ENCODE measurements at places on chromosomes 16 and 17.

DNA sequence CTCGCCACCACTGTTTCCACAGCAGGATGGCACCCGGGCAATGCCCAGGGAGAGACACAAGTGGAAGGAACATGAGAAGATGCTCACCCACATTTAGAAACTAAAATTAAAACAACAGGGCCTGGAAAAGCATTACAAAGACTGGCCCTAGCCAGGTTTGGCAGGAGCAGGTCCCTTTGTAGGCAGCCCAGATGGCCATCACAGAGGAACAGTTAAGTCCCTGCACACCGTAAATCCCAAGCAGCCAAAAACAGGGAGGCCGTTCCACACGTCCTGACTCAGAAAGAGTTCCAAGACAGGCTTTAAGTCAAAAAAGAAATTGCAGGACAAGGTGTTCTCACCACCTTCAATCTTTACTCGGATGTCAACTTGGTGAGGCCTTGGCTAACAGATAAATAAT, 127.1 kb downstream of the DYNLRB2 start:
- DNase-seq: no peak

DNA sequence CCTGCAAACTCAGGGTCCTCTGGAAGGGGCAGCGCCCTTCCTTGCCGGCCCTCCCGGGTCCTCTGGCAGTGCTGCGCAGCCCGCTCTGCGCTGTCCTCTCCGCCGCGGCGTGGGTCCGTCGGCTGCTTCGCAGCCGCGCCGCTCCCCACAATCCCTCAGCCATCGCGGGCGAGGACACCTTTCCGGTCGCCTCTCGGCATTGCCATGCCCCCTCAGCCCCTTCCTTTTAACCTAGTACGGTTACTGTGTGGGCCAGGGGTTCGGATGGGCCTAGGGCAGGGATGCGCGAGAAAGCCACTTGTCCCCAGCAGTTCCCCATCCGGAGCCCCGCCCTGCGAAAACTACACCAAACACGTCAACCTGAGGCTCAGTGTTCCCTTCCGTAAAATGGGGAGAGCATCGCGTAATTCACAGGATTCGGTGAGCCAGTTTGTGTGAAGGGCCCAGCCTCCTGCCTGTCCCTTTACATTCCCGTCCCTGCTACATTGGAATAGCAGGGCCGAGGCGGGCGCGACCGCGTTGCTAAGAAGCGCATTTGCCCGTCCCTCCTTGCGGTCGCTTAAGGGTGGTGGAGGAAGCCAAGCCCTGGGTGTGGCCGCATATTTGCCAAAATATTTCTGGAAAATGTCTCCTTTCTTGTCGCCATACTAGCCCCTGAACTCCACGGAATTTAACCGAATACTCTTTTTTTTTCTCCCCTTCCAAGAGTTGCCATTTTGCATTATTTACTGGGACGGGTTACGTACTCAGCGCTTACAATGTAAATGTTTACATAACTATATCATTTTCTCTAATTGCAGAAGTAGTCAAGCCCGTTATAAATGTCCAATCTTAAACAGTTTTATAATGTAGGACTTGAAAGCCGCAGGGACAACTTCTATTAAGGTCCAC, 13.2 kb downstream of the COPZ2 start:
- peak; percentile 47 for DNase-seq

- no peak for DNase-seq
Measured at GRCh38 chr17:79668344-79669250, 57.7 kb upstream of the RBFOX3 start.

DNA sequence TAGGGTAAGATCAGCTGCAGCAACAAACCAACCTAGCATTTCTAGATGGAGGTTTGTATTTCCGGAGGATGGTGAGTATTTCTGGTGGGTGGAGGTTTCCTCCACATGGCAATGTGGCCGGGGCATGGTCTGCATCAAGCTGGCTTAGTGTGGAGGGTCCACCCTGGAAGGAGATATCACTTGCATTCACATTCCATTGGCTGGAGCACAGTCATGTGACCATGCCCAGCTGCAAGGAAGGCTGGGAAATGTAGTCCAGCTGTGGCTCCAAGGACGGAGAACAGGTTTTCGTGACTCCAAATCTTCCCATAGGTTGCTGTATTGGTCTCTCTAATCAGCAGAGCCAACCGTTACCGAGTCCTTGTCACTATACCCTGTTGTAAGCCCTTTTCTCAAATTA, 68.7 kb downstream of the RAI1 start:
- no peak for DNase-seq

DNA sequence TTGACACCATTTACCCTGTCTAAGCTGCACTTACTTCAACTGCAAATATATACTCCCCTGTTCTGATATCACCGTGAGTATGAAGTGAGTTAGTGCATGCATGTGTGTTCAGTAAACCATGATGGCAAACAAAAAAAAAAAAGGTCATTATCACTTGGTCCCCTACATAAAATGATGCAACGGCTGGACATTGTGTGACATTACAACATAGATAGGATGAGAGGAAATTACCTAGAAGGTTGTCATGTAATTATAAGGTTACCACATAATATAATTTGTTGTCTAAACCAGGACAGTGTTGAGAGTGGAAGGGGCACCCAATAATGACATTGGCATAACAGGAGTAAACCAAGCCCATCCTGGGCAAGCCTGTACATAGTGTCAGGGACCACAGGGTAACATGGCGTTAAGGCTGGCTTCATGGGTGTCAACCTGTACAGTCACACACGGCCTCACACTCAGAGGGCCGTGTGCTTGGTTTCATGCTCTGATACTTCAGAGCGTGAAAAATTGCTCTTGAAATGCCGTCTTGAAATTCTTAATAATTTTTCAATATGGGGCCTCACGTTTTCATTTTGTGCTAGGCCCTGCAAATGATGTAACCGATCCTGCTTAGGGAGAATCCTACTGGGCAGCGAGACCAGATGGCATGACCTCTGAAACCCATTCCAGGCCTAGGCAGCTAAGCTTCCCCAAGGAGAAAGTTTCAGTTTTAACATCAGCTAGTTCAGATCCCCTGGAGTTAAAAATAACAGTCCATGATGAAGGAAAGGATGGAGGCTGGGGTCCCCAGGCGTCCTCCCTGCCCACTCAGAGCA, 106.1 kb downstream of the AXIN2 start:
- no peak for DNase-seq

DNA sequence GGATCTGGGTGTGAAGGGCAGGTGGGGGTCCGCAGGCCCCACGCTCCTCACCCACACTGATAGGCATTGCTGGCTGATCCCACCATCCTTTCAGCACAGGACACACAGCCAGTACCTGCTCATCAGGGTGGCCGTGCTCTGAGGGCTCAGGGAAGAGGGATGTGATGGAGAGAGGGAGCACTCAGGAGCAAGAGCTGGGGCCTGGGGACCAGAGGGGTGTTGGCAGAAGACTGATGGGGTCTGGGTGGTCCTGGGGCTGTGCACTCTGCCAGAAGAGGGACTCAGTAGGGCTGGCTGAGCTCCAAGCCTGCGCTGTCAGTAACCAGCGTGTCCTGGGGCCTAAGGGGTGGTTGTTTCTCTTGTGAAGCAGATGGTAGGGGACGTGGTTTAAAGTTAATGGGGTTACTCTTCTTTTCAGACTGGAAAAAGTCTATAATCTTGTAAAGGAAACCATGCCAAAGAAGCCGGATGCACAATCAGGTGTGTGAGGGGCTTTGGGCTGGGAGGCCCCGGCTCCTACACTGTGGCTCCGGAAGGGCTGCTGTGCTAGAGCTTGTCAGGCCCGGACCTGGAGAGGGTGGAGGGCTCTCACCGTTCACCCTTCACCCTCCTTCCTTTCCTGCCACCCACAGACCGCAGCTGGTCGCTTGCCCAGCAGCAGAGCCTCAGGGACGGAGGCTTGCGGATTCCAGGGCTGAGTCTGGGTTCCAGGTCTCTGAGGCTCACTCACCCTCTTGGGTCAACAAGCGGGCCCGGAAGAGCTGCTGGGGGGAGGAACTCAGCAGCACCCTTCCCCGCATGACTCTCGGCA, 27.8 kb downstream of the POLR3E start:
- DNase-seq: no peak

DNA sequence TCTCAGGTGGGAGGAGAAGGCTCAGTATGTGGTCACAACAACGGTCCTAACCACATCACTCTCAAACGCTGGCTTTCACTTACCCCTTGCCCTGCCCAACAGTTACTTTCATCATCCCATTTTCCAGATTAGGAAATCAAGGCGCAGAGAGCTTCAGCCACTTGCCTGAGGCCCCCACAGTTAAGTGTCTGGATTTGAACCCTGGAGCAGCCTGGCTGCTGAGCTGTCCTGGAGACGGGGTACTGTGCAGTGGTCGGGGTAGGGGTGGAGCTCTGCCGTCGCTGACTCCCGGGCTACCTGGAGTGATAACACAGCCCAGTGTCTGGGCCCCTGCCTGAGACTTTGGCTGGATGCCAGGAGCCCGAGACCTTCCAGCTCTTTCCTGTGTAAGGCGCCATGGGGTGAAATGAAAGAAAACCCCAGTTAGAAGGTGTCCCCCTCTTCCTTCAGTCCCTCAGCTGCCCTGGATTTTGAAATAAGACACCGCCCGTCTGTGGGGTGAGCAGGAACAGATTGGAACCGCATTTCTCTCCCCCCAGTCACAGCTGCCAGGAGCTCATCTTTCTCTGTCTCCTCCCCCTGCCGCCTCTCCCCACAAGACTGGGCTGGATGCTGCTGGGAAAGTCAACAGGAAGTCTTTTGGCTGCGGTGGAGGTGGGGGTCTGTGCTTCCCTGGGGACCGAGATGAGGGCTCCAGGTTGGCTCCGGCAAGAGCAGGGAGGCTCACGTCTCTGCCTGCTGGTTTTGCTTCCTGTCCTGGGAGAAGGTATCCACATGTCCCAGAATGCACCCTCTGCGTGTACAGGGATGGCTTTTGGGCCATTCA, 280.2 kb downstream of the SEC14L1 start:
- DNase-seq: peak; percentile 96

DNA sequence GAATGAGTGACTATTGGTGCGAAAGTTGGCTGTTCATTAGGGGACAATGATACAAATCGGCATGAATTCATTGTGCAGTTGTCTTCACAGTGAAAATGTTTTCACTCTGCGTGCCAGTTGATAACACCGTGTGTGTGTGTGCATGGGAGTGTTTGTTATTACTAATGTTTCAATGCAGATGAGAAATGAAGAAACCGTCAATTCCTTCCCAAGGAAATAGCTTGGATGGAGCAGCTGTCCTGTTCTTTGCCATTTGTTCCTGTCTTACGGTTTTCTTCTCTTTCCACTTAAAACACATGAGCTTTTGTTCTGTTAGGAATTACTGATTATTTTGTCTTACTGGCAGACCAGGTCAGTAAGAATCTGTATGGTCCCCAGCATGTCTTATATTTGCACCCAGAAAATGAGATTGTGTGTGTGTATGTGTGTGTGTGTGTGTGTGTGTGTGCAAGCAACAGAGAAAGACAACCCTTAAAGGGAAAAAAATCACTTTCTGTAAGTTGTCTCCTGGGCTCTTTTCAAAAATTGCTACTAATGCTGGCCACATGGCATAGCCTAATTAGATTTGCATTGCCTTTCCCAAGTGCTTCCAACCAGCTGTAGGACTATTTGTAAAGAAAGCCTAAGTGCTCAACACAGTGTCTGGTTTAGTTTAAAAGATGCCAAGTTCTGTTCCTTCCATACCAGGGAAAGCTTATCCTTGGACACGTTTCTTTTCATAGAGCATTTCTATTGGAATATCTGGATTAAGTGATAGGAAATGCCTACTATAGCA, 23.8 kb downstream of the SHISA9 start:
- no peak for DNase-seq

DNA sequence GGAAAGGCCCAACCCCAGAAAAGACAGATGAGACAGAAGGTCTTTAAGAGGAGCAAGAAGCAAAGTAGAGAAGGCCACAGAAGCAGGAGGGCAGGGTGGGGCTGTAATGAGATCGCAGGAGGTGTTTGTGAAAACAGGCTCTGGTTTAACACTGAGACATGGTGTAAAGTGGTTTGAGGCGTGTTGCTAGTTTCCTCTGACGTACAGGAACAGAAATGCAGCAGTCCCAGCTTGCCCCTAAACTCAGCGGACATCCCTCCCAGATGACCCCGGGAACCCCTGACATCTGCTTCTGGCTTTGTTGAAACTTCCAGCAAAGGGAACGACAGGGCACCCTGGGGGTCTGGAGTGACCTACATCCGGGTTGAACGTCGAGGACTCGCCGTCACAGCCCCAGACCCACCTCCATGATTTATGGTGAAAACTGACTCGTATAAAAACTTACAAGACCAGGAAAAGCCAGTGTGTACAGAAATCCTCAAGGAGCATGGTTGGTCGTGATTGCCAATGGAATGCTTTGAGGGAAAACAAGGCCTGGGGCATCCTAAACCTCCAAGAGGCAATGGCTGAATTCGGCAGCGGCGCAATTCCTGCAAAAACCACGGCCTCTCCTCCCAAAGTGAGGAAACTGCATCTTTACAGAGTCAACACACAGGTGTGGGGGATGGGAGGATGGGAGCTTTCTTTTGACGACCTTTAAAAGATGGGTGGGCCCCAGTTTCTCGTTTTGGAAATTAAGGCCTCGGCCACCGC, 25.8 kb downstream of the LITAF start:
- DNase-seq: no peak

- DNase-seq: peak; percentile 12
Measured at GRCh38 chr17:49694847-49695697, 12.7 kb downstream of the SLC35B1 start.

GRCh38 chr16:87216148-87216840, 100.9 kb downstream of the C16orf95 start:
- no peak for DNase-seq

DNA sequence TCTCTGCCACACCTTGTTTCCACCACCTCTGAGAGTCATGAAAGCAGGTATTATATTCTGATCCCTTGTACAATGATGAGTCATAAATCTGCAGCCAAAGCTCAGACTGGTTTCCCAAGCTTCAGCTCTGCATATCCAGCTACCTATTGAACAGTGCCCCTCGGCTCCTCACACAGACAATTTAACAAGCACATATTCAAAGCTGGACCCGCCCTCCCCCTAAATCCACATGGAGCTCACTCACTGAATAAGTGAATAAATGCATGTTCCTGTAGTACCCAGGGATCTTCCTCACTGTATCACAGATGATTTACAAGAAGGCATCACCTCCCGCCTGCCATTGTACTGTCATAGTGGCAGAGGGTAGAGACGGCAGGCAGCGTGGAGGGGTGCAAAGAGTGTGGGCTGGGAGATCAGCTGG, 516.4 kb downstream of the GRIN2A start:
- peak; percentile 77 for DNase-seq

GRCh38 chr17:52537421-52537820, 378.9 kb upstream of the CA10 start:
- no peak for DNase-seq

- no peak for DNase-seq
Measured at GRCh38 chr17:62167076-62167475, 102.0 kb upstream of the MED13 start.

GRCh38 chr16:48676836-48677235, 66.9 kb upstream of the N4BP1 start:
- DNase-seq: no peak
